Stimulated activated CD8-positive, alpha-beta memory T cell treated with anti-CD3 and anti-CD28 coated beads, Interleukin-7, amount 100 ng/mL, for 1 hour (primary cell): ENCODE measurements at places on chromosomes 1 and 21.

GRCh38 chr1:149979972-149980540 is 30.5 kb downstream of the OTUD7B start:
- DNase-seq, result no peak

GRCh38 chr1:30342535-30343141 is 380.7 kb downstream of the MATN1 start:
- DNase-seq, result no peak

DNA sequence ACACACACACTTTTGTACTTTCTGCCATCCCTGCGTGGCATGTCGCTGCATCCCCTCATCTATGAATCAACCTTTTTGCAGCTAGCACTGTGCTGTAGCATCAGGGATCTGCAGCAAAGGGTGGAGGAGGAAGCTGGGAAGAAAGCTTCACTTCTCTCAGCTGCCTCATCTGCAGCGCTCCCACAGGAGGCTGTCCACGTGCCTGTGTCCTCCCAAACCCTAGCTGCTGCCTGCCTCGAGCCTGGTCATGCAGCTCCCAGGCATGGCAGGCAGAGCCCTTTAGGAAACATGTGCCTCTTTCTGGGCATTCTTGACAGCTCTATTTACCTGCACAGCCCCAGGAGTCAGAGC is 262.1 kb upstream of the SGIP1 start:
- DNase-seq, result no peak

- no peak for DNase-seq
Measured at GRCh38 chr1:59500950-59501742, 204.3 kb downstream of the FGGY start.

- DNase-seq, result peak; percentile 65
Measured at GRCh38 chr1:10474613-10475507, at the start of gene PEX14. PEX14 (plus strand) TSS chr1:10474950; CDS start chr1:10474967, 17 bp downstream.

DNA sequence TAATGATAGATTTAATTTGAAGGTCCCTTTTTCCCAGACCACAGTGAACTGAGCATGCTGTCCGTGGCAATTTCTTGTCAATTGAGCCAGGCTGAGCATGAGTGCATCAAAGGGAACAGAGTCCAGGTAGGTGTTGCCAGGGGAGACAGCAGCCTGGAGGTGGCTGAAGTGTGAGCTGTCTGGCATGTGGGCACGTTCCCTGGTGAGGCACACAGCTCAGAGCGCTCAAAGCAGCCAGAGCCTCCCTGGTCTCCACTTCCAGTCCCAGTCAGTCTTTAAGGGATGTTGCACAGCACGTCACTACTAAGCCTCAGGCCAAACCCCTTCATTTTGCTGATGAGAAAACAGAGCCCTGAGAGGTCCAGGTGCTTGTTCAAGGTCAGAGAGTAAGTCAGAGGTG is 251.4 kb downstream of the MATN1 start:
- DNase-seq, result no peak

DNA sequence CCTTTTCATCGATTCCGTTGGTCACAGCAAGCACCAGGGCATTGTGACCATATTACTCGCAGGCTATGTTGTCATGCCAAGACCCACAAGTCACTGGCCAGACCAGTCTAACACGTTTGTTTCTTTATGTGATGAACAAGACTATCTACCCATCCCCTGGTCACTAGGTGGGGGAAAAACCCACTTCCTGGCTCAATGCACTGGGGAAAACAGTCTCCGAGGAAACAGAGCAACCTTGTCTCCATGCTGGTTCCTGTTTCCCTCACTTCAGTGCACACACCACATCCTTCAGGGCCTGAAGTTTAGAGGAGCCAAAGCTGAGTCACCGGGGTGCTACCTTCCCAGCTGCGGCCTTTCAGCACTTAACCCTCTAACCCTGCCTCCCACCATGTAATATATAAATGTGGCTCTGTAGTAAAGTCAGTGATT is 20.9 kb downstream of the ERICH3 start:
- no peak for DNase-seq

- no peak for DNase-seq
Measured at GRCh38 chr1:6418668-6419396, 887 bp downstream of the HES2 start.

GRCh38 chr1:154938604-154939399 is 2.3 kb upstream of the PMVK start:
- no peak for DNase-seq

DNA sequence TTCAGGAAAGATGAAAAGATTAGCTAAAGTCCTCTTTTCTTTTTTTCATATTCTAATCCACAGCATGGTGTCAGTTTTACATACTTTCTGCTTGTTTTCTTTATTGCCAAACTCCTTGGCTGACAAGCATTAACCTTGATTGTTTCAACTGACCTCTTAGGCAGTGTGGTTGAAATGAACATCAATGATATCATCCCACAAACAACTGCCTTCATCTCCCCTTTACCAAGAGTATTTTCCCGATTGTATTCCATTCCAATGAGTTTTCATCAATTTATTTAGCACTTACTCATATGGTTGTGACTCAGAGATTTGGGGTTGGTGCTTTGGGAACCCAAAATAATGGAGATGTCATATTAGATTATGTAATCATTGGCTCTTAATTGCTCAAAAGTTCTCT is 71.8 kb downstream of the SPAG17 start:
- no peak for DNase-seq
